ENCODE measurements at places on chromosomes 16 and 17.

DNA sequence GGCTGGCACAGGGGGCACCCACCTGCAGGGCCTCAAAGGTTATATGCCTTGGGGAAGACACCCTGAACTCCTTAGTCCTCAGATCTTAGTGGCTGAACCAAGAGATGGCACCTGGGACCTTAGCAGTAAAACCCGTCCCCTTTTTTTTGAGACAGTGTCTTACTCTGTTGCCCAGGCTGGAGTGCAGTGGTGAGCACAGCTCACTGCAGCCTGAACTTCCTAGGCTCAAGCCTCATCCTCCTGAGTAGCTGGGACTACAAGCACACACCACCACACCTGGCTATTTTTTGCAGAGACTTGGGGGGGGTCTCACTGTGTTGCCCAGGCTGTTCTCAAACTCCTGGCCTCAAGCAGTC, 237.2 kb downstream of the MRTFB start:
- no peak for DNase-seq

DNA sequence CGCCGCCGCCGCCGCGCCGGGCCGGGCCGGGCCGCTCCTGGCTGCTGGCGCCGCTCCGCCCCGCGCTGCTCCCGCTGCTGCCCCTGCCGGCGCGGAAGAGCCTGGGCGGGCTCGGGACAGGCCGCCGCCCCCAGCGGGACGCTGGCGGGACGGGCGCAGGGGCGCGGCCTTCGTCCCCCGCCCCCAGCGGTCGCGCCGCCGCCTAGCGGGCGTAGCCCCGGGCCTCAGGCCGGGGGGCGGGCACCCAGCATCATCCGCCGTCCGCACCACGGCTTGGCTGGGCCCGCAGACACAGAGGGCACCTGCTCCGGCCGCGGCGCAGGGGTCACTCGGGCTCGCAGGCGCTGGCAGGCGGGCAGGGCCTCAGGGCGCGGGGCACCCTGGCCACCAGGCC, at the start of gene AMFR:
Gene AMFR, minus strand, starts transcription at position 107 of the 394 bp plus-strand sequence. CDS start 218 bp downstream, outside the sequence.
- DNase-seq, result peak; percentile 80

DNA sequence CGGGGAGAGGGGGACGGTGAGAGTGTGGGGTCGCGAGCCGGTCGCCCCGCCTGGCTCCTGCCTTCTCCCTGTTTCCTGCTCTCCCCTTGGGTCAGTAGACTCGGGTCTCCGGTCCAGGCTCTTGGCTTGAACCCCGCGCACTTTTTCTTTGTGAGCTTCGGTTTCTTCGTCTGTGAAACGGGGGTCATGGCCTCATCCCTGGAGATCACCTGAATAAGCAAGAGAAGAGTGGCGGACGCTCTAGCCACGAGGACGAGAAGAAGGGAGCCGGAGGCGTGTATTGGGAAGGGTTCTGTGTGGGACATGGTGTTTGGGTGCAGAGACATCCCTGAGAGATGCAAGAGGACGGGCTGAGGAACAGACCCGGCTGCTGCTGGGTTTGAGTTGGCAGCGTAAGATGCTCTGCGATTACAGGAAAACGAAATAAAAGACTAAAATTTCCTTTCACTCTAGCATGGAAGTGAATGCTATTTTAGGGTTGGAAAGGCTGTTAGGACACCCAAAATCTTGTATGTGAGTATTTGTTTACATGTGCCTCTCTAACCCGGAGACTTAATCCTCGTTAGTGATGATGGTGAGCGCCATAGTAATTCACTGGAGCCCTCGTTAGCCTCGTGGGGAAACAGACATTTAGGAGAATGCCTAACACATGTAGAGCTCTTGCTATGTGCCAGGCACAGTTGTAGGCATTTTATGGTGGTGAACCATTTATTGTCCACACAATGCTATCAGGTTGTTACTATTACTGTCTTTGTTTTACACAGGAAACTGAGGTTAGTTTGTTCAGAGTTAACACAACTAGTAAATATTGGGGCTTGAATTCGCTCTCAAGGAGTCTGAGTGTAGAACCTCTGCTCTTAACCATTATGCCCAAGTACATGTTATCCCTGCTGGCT, 646 bp downstream of the KIF22 start:
- no peak for DNase-seq

- DNase-seq, result peak; percentile 68
These were observed at the start of gene MPP2 for GRCh38 chr17:43907425-43907981. MPP2 (minus strand) TSS chr17:43907536; CDS start chr17:43904460, 3,076 bp downstream.

DNA sequence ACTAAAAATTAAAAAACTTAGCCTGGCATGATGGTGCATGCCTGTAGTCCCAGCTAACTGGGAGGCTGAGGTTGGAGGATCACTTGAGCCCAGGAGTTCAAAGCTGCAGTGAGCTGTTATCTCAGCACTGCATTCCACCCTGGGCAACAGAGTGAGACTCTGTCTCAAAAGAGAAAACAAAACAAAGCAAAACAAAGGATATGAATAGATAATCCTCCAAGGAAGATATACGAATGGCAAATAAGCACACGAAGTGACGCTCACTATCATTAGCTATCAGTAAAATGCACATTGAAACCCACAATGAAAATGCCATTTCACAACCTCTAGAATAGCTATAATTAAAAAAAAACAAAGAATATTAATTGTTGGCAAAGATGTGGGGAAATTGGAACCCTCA, 386.2 kb upstream of the CCL2 start:
- DNase-seq, result no peak

GRCh38 chr16:19691161-19691711, 26.8 kb downstream of the KNOP1 start:
- DNase-seq, result no peak

DNA sequence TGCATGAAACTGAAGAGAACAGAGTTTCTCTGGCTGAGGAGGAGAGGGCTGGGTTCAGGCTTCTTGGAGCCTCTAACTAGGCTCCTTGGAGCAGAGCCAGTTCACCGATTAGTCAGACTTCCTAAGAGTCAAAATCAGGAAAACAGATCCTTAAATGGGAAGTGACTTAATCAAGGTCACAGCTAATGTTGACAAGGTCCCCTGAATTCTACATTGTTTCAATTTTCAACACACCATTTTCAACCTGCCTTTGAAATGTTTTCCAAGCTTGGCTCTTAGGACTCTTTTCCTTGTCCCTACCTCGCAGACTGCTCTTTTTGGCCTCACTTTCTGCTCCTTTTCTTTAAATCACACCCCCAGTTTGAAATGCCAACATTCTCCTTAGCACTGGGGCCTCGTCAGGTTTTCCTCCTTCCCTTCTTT, 16.3 kb downstream of the MYL4 start:
- peak; percentile 90 for DNase-seq

DNA sequence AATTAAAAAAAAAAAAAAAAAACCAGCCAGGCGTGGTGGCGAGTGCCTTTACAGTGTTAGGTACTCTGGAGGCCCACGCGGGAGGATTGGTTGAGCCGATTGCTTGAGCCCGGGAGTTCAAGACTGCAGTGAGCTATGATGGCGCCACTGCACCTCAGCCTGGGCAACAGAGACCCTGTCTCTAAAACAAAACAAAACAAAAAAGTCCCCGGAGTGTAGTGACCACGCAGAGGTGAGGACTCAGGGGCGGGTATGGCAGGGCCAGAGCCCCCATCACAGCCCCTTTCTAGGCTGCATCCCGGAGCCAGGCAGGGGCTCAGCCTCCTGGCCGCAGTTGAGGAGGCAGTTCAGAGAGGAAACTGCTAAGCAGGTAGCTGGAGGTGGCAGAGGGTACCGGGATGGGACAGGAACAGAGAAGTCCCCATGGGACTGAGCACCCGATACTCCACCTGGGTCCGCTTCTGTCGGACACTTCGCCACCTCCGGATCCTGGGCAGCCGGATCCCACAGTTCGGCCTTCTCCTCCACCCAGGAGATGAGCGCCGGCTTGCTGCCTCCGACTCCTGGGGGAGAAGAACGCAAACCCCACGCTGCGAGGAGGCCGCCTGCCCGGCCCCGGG, 800 bp downstream of the ZNF747 start:
- DNase-seq, result no peak

- peak; percentile 71 for DNase-seq
These were observed 9.5 kb upstream of the MRC2 start for GRCh38 chr17:62617894-62618472.

DNA sequence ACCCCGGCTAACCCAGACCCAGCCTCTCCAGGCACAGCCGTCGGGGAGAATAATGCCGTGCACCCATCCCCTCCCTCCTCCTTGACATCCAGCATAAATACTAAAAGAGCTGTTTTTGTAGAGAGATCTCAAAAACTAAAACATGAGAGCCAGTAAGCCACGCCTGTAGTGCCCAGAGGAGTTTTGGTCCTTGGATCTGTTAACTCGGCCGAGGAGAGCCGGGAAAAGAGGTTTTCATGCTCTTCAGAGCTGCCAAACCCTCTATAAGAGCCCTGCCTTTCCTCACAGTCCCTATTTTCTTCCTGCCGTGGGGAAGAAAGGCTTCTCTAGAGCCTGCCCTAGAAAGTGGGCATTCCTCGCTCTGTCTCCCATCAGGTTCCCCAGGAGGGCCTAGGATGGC, 30.2 kb upstream of the NAT9 start:
- DNase-seq, result no peak

Data from fibroblast of upper back skin (primary cell).